Natural killer cell (primary cell): ENCODE measurements at places on chromosomes 5 and 9. TPM values are rescaled to one million over a fixed set of nuclear protein-coding genes. Genes with fewer than 3 reads are reported as not detected.

DNA sequence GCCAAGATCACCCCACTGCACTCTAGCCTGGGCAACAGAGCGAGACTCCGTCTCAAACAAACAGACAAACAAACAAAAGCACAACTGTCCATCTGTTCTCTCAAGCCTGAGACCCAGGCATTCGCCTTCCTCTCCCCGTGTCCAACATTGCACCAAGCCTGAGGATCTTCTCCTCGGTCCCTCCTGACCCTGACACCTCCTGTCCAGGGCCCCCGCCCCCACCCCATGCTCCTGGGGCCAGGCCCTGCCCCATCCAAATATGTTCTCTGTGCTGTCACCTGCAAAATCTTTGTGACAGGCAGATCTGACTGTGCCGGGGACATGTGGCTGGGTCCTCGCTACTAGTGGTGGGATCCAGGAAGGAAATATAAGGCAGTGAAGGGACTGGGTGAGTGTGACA lies 33.4 kb upstream of the UNC5A start:
- no peaks in the 10 kb centered on the region for H3K4me1 ChIP-seq
- H3K27ac ChIP-seq, result no peak overlapping the region
- no peak for DNase-seq
- no peaks in the 10 kb centered on the region for H3K36me3 ChIP-seq
- H3K4me3 ChIP-seq, result no peak overlapping the region

DNA sequence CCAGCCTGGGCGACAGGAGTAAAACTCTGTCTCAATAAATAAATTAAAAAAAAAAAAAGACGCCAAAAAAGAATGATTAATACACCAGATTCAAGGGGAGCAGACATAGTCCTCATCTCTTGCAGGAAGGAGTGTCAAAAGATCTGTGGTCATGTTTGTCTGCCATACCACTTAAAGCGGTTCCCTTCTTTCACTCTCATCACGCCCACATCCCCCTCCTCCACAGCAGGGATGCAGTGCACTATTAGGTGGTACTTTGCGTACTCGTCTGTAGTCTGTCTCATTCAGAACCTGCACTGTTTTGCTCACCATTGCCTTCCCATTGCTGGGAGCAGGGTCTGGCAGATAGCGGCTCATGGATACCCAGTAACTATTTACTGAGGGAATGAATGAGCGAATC lies 11.2 kb downstream of the CDHR2 start:
- no peaks in the 10 kb centered on the region for H3K27me3 ChIP-seq
- H3K4me1 ChIP-seq, result no peaks in the 10 kb centered on the region
- DNase-seq, result no peak
- H3K36me3 ChIP-seq, result no peaks in the 10 kb centered on the region
- no peak overlapping the region for H3K27ac ChIP-seq
- H3K4me3 ChIP-seq, result no peak overlapping the region

- H3K4me3 ChIP-seq, result no peak overlapping the region
- DNase-seq, result no peak
- no peaks in the 10 kb centered on the region for H3K27me3 ChIP-seq
- no peak overlapping the region for H3K27ac ChIP-seq
Measured at GRCh38 chr5:4387290-4387689, 752.8 kb upstream of the ADAMTS16 start.

DNA sequence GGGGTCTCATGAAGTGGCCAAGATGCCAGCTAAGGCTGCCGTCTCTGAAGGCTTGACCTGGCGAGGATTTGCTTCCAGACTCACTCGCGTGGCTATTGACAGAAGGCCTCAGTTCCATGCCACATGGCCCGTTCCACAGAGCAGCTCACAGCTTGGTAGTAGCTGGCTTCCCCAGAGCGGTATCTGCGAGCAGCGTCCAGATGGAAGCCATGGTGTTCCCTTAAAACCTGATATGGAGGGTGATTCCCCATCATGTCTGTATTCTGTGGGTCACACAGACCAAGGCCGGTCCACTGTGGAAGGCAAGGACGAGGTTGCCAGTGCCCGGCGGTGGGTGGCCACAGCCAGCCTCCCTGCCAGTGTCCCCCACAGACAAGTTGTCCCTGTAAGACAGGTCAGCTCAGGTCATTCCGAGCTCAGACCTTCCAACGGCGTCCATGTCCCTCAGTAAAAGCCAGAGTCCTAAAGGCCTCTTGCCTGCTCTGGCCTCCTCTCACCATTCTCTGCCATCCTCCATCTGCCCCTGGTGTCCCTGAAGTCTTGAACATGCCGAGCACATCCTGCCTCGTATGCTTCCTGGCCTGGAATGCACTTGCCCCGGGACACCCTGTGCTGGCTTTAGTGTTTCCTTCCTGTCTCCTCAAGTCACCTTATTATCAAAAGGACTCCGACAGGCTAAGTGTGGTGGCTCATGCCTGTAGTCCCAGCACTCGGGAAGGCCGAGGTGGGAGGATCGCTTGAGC lies 61.3 kb upstream of the LRRTM2 start:
- no peaks in the 10 kb centered on the region for H3K36me3 ChIP-seq
- H3K27ac ChIP-seq, result no peak overlapping the region
- no peaks in the 10 kb centered on the region for H3K4me1 ChIP-seq
- no peak overlapping the region for H3K4me3 ChIP-seq
- H3K27me3 ChIP-seq, result no peaks in the 10 kb centered on the region

DNA sequence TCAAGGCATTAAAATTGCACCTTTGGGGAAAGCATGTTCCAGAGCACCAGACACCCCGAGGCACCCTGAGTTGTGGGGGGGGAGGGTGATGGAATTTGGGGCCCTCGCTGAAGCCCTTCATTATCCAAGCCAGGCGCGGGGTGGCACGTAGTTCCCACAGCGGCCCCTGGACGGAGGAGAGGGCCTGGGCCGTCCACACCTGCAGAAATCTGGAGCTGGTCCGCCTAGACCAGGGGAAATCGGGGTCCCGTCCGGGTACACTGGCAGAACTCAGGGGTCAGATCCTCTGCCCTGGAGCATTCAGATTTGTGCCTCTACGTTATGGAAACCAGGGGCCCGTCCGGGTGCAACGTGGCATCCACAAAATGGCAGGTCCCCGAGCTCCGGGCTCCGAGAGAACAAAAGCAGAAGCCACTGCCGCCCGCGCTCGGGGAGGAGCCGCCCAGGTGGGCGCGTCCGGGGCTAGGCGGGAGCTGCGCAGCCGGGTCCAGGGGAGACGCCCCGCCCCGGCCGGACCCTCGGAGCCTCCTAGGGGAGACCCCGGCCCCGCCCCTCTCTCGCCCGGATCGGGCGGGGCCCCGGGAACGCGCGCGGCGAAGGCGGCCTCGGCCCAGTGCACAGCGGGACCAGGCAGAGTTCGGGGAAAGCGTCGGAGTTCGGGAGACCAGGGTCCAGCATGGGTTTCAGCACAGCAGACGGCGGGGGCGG lies at the start of gene PLEKHG4B:
PLEKHG4B (plus strand) TSS at position 613 of the 708 bp plus-strand sequence; CDS start at position 677, 64 bp downstream.
- H3K4me3 ChIP-seq, result no peak within 1 kb of the TSS
- H3K27ac ChIP-seq, result no peak within 1 kb of the TSS
- DNase-seq, result no peak
- peaks cover 12% of the 10 kb centered on the region for H3K27me3 ChIP-seq
- H3K36me3 ChIP-seq, result no peaks in the 10 kb centered on the region

- H3K27ac ChIP-seq, result no peak overlapping the region
- DNase-seq, result peak; percentile 43
- no peaks in the 10 kb centered on the region for H3K27me3 ChIP-seq
- H3K4me3 ChIP-seq, result no peak overlapping the region
- no peaks in the 10 kb centered on the region for H3K36me3 ChIP-seq
- H3K4me1 ChIP-seq, result no peaks in the 10 kb centered on the region
Measured at GRCh38 chr9:26975728-26976707, 19.8 kb downstream of the IFT74 start.

The SNCB gene
- total RNA-seq, result not detected

The MARVELD2 gene
- 0.50 TPM for total RNA-seq

The CAMK2A gene
- total RNA-seq, result not detected

The WNK2 gene
- total RNA-seq, result not detected
